ENCODE measurements at places on chromosomes 4 and X.

DNA sequence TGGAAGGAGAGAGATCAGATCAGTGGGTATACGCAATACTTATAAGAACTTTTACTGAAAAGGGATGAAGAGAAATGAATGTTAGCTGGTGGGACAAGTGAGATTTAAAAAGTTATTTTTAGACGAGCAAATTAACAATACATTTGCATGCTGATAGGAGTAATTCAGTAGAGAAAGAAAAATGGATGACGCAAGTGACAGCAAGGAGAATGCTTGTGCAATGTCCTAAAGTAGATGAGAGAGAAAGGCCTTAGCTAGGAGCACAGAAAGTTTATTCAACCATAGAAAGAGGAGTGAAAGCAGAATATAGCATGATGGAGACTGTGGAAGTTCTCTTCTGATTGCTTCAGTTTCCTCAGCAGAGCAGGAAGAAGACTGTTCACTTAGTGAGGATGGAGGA lies 45.8 kb downstream of the OSTC start:
- no peak for DNase-seq

DNA sequence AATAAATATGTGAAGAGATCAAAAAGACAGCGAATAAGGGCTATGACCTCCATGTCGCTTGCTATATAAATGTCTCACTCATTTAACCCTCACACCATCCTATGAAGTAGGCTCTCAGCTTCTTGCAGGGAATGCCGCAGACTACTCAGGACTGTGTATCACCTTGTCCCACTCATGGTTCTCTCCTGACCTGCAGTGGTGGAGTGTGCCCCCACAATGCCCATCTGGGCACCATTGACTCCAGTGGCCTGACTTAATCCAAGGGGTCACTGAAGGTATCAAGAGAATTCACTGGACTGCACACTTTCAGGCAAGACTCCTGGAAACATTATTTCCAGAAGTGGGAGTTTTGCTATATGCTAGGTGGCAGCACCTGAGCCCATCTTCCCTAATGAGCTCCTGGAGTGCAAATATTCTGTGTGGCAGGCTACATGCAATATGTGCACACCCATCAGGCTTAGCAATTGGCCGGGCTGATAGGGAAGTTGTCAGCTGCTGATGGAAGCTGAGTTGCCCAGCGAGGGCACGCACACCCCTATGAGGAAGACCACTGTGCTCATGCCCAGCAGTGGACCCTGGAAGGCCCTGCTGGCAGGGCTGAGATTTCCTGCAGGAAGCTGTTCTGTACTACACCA lies 8.2 kb upstream of the EFNB1 start:
- no peak for DNase-seq

GRCh38 chr4:81173213-81173612 lies 41.8 kb downstream of the PRKG2 start:
- no peak for DNase-seq

DNA sequence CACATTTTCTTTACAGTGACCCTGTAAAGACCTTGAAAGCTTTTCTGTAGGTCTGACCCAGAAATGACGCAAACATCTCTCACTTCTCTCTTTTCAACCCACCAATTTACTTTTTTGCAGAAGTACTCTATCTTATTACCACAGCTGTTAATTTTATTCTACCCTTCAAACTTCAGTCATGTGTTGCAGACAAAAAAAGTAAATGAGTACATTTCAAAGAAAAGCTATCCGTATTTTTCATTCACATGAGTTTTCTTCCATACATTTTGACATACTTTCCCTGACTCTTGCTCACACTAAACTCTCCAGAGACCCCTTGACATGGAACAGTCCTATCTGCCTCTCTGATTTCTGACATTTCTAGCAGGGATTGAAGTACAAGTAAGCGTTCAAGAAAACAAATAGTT lies 51.7 kb downstream of the SLC7A11 start:
- no peak for DNase-seq

DNA sequence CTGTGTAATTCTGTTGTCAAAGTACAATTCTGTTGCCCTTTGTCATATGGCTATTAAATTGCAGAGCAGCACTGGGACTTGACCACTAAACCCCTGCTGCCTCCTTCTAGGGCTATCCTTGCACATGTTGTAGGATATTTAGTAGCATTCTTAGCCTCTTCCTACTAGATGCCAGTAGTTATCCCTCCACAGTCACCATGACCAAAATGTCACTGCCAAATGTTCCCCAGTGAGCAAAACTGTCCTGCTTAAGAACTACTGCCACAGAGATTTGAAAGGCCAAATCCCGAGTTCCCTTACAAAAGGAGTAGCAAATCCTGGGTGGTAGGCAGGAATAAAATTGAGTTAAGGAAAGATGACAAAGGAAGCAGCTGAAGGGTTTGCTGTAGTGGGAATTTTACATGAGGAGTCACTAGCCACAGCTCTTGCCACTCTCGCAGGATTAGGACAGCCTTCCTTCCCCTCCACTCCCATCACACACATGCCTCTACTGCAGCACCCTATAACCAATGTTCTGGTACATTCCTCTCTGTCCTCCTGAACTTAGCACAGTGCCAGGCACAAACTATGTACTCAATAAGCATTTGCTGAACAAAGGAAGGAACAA lies 8.4 kb downstream of the APBB2 start:
- no peak for DNase-seq

- DNase-seq, result no peak
These were observed 207.3 kb upstream of the VEGFC start for GRCh38 chr4:176999935-177000543.

DNA sequence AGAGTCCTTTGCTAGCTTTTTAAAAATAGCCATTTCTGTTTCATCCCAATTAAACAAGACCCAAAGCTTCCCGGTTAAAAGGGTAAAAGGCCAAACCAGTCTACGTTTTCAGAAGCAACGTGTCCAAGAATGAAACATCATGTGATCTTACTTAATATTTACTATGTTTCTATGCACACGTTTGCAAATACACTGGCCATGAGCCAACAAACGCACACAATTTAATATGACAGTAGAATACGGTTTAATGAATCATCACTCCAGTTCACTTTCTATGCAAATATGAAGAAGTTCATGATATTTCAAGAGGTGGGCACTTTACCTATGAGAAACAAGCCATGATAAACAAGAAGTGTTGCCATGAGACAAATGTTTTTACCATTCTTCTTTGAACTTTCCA lies 4.3 kb downstream of the NR0B1 start:
- DNase-seq, result no peak

DNA sequence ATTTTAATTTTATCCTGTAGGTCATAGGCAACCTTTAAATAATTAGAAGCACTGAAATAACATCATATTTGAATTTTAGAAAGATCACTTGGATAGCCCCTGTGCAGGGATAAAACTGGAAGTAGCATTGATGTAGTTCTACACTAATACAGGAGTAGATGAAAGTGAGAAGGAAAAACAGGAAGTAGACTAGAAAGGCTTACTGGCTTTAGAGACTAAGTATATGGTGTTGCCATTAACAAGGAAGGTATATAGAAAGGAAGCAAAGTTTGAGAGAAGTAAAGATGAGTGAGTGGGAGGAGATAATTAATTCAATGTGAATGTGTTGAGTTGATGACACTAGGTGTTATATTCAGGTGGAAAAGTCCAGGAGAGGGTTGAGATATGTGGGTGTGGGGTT lies 73.1 kb upstream of the EPGN start:
- no peak for DNase-seq

- peak; percentile 62 for DNase-seq
These were observed 306.7 kb upstream of the MAOA start for GRCh38 chrX:43349363-43349762.

- no peak for DNase-seq
These were observed 141.2 kb upstream of the ZIC3 start for GRCh38 chrX:137424679-137425078.

GRCh38 chrX:49257846-49258748 lies 6.4 kb downstream of the FOXP3 start:
- no peak for DNase-seq

DNA sequence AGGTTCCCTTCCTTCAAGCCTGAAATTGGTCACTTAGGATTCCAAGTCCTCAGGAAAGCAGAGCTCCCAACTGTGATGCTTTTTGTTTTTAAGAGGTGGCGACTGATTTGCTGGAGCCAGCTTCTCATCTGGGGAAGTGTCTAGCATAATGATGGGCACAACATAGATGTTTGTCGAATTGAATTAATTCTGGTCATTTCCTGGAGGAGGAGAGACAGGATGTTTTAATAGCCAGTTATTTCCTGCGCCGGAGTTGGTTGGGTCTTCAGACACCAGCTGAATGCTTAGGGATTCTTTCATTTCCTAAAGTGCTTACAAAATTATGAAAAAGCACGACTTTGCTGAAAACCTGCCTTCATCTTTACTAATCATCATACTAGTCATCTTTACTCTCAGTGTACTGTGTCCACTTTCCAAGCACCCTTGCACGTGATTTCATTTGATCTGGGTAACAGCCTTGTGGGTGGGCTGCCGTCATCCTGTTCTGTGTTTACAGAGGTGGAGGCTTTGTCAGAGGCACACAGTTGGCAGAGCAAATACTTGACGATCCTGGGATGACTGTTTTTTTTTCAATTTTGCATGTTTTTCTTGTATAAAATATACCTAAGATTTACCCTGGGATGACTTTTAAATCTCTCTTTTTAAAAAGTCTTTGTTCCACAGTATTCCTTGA lies 49.5 kb downstream of the RGS12 start:
- no peak for DNase-seq

- DNase-seq, result no peak
These were observed 64.3 kb upstream of the GPR174 start for GRCh38 chrX:79080141-79080540.

DNA sequence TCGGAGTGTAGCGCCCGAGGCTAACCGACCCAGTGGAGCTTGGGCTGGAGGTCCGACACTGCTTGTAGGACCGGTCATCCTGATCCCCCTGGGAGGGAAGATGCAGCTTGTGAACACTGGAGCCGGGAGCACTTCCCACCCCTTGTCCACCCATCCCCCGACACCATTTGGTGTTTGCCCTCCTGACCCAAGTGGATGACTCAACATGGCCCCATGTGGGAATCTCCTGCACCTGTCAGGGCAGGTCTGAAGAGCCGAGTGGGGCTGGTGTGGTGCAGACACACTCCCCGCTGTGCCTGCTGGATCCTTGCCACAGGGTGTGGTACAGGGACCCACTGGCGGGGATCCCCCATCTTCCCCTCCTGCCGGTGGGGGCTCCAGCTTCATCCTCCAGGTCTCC lies 90.0 kb upstream of the AFAP1 start:
- no peak for DNase-seq

DNA sequence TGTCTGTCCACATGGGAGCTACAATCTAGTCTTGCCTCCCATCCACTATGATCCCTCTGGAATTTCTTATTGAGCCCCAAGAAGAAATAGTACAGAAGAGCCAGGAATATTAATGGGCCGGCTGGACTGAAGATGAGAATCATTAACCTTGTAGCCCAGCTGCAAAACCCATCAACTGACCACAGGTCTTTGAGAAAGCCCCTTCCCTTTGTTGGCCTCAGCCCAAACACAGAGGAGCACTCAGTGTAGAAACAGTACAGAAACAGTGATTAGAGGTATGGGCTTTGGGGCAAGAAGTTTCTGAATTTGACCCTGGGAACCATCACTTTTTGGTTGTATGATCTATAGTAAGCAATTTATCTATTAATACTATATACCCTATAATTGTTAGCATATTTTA lies 76.8 kb upstream of the RAB40AL start:
- DNase-seq, result no peak

DNA sequence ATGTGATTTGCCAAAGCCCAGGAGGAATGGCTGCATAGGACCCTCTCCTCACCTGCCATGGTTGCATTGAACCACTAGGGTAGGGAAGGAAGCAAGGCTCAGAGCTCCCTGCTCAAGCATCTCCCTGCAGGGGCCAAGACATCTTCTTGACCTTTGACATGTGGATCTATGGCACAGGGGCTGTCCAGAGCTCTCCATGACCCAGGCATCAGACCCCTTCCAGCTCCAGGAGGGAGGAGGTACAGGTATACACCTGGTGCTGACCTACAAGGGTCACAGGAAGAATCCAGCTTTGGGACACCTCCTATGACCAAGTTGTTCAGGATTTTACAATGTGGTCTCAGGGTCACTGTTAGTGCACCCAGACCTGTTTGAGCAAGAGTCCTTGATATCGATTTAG lies 23.2 kb upstream of the ASMTL start:
- no peak for DNase-seq

- DNase-seq, result no peak
These were observed 72.3 kb downstream of the SLC34A2 start for GRCh38 chr4:25727711-25728493.

GRCh38 chrX:19392703-19393102 lies 49.0 kb downstream of the PDHA1 start:
- no peak for DNase-seq

GRCh38 chr4:153160821-153161220 lies 43.4 kb upstream of the TRIM2 start:
- DNase-seq, result peak; percentile 68

DNA sequence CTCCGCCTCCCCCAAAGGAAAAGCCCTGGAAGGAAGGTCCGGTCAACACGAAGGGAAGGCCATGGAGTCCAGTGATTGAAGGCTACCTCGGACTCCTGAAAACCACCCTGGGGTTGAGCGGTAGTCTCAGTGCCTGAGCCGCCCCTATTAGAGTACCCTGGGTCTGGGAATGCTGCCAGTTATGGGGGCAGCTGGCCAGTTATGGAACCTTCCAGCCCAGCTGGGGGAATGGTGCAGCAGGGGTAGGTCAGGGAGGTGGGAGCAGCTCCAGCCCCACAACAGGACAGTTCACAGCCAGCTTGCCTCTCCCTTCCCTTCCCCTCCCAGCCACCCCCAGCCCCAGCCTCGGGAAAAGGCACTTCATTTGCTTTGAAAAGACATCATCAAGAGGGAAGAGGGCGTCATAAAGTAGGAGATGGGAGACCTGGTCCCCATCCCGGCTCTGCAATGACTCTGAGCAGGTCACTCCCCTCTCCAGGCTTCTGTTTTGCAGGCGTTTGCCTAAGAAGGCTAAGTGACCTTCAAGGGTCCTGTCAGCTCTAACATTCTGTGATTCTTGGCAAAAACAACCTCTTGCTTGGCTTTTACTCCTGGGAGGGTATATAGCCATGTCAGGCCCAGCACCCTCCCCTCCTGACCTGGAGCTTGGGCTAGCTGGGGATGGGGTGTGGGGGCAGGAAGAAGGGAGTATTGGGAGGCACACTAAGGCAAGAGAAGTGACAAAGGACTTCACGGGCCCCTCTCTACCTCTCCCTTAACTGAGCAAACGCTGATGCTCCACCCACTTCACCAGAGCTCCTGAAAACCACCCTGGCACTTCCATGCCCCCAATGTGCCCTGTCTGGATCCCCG lies 8.0 kb downstream of the APLN start:
- no peak for DNase-seq

DNA sequence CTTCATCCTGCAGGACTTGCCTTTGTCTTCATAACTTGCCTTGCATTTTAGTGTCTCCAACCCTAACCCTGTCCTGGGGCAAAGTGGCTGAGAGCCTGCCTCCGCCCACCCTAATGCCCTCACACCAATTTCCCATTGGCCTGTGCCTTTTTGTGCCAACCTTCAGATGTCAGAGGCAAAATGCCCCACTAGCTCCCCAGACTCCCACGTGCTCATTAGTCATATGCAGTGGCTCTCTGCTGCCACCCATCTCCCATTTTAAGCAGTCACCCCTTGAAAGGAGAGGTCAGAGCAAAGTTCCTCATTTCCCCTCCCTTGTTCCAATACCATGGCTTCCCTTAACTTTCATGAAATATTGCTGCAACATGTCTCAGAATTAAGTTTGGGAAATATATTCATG lies 74.8 kb upstream of the PASD1 start:
- peak; percentile 43 for DNase-seq
